CD4-positive, alpha-beta T cell treated with Interleukin-17A for 4 hours (primary cell): ENCODE measurements at places on chromosomes 7 and 10.
A peak's percentile ranks its signal among the peaks of the same experiment; 100 is the strongest.

- no peak for DNase-seq
Measured at GRCh38 chr10:68095153-68095552, 14.1 kb upstream of the MYPN start.

DNA sequence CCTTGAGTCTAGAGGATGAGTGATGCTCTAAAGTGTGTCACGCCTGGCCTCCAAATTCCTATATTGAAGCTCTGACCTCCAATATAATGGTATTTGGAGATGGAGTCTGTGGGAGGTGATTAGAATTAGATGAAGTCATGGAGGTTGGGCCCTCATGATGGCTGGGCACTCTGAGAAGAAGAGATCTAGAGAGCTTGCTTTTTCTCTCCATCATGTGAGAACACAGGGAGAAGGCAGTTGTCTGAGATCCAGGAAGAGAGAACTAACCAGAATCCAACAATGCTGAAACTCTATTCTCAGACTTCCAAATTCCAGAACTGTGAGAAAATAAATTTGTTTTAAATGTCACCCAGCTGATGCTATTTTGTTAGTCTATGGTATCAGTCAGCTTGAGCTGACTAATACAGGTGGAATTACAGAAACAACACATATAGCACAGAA is 15.1 kb downstream of the RNF216 start:
- DNase-seq: no peak

- DNase-seq: no peak
Measured at GRCh38 chr10:576130-576465, 113.4 kb downstream of the DIP2C start.

GRCh38 chr10:48333856-48334255 is 27.4 kb downstream of the MAPK8 start:
- DNase-seq: no peak

DNA sequence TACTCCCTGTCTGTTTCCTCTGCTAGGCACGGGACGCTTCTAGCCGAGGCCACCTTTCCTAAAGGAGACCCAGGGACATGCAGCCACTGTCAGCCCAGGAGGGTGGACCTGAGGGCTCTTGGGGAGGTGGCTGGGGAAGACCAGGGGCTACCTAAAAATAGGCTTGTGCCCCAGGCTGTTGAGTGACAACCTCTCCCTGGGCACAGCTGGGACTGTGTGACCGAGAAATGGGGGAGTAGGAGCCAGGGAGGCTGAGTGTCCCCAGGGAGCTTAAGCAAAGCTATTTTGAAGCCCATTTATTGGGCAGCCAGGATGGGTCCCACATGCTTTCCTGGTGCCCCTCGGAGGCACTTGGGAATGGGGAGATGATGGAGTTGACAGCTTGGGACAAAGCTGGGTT is 63.8 kb downstream of the CALML3 start:
- no peak for DNase-seq

GRCh38 chr7:153090764-153091163 is 331.2 kb downstream of the ACTR3B start:
- DNase-seq: no peak

GRCh38 chr10:8069108-8069507 is 14.6 kb downstream of the GATA3 start:
- DNase-seq: no peak

DNA sequence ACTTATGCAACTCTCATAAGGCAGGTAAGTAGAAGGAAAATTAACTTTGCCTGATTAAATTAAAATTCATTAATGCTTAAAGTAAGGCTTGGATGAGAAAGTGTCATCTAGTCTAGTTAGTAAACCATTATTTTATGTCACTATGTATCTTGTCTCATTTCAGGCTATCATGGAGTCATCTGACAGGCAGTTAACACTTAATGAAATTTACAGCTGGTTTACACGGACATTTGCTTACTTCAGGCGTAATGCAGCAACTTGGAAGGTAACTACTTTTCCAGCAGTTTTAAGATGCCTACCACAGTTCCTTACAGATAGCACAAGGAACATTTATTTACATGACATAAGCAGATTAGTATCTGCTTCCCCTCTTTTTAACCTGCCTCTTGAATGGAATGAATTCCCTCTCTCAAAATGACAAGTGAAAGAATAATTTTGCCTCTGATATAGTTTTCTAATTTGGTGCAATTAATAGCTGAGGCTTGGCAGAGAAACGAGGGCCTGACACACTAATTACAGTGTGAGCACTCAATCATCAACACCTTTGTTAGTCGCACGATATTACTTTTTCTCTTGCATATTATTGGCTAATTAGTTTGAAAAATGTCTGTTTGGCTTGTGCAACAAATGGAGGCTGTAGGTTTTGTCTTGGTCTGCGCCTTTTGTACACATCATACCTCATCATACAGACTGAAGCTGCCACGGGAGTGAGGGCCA is 245.0 kb downstream of the FOXP2 start:
- DNase-seq: no peak

DNA sequence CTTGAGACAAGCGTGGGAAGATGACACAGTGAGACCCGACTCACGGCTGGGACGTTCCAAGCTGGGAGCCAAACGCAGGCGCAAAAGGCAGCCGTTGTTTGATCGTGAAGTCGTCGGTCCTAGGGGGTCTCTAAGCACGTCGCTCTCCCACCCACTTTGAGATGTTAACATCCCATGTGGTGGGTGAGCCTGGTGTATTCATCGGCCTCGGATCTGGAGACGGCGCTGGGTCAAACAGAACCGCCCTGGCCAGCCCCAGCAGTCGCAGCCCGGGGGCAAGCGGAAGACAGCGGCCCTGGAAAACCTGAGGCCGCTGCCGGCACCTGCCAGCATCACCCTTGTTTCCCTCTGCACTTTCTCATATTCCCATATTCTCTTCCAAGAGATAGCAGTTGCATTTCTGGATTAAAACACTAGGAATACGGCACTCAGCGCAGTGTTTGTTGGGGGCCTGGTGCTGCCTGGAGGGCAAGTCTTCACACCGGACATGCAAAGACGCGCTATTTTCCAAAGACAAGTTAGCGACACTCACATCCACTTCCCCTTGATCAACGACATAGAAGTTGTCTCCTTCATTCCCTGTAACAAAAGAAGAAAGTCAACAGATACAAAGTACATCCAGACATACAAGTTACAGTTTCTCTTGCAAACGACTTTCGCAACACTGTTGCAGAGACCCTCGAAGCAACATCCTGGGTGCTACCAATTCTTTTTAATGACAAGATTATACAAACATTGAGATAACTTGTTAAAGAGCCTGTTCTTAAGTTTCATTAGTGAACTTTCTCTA is 86.2 kb upstream of the PDGFA start:
- no peak for DNase-seq

DNA sequence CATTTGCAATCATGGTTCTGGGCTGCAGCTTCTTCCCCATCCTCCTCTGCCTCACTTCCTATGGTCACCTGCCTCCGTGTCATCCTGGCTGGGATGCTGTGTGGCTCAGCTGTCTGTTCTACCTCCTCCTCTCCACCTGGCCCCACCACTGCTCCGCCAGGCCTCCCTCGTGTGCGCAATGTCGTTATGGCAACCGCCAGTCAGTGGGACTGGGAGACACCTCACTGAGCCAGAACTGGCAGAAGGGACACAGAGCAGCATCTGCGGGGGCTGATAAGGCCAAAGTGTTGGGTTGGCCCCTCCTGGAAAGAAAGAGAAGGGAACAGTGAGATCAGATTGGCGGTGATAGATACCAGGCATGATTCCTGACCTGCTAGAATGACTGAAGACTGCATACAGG is 527.5 kb downstream of the INHBA start:
- DNase-seq: no peak

- peak; percentile 34 for DNase-seq
Measured at GRCh38 chr7:71735961-71736556, 604.1 kb downstream of the GALNT17 start.

DNA sequence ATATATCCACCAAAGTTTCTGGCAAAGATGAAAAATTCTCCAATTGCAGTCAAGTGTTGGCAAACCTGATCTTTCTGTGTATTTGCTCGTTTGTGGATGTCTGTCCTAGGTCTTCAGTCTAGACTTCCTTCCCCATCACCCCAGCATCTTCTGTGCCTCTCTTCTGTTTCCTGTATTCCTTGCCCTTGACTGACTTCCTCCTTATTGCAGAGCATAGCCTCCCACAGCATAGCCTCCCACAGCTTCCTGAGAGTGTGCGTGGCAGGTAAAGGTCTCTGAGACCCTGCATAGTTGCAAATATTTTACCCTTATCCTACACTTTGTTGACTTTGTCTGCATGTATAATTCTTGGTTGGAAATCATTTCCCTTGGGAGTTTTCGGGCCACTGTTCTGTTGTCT is 18.4 kb downstream of the SLC18A2 start:
- DNase-seq: no peak

GRCh38 chr7:91264924-91265681 is 870 bp downstream of the FZD1 start:
- peak; percentile 43 for DNase-seq

DNA sequence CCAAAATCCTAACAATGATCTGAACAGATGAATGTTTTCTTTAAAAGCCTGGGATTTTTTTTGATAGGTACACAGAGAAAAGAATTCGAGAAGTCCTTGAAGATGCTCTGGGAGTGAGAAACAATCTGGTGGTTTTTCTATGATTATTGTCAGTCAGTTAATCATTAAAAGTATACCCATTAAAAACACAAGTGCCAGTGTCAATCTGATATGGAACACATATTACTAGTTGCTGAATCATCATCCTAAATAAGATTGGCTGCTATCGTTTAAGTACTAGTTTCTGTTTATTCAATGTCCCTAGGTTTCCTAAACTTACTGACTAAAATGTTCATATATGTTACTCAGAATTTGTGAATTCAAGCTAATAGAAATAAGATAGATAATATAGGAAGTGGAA is 16.1 kb downstream of the COL28A1 start:
- no peak for DNase-seq

- no peak for DNase-seq
Measured at GRCh38 chr7:73597978-73598782, 19.8 kb upstream of the TBL2 start.

GRCh38 chr7:128811631-128812430 is 18.4 kb upstream of the FLNC start:
- DNase-seq: no peak

DNA sequence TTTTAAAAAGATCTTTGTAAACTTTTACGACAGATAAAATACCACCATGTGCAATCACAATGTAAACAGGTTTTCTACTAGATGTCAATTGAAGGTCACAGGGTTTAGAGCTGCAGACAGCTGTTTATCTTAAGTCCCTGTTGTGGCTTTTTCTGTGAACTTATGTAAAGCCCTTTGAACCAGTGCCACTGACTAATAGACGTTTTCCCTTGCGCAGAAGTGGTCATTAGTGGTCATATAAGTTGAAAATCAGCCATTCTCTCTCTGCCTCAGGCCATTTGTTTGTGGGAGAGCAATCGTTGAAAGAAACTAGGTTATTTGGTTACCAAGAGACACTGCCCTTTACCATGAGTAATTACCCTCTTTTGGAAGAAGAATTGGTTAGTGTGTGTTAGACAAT is 23.9 kb downstream of the CACNB2 start:
- DNase-seq: no peak

GRCh38 chr10:28794986-28795385 is 117.7 kb downstream of the BAMBI start:
- DNase-seq: no peak

GRCh38 chr10:121680879-121681655 is 82.8 kb upstream of the FGFR2 start:
- no peak for DNase-seq

- DNase-seq: no peak
Measured at GRCh38 chr10:64257704-64258103, 736.5 kb downstream of the REEP3 start.

- DNase-seq: no peak
Measured at GRCh38 chr10:5891009-5891408, 966 bp downstream of the FBH1 start.

GRCh38 chr7:158106272-158106671 is 481.4 kb downstream of the PTPRN2 start:
- no peak for DNase-seq

DNA sequence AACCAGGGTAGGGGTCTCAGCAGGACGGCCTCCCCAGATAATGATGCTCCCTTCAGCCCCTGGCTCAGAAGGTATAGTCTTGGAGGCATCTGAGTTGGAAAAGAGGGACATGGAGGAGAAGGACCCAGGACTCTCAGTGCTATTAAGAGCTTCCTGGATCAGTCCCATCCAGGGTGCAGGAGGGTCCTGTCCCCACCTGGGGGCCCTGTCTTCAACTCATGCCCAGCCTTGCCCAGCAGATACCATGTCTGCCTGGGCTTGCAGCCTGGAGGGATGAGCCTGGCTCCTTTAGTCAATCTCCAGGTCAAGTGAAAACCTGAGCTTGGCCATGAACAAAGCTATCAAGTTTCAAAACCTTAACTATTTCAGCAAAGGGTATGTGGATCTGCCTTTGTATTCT is 67.6 kb downstream of the PRTFDC1 start:
- no peak for DNase-seq

- DNase-seq: no peak
Measured at GRCh38 chr7:22601003-22601402, 101.0 kb upstream of the STEAP1B start.

DNA sequence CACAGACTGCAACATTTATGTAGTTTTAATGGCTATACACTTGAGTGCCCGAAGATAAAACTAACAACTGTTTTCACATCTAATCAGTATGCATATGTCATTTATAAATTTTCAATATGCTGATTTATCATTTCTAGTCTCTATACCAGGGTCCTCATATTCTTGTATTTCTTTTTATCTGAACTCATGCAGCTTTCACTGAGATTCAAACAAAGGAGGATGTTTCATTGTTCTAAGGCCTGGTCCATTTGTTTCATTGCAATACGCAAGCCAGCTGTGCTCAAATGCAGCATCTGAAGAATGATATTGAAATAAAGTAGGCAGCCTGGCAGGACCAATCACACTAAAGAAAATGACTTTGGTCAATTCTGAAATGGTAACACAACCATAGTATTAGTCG is 31.7 kb downstream of the MAGI2 start:
- DNase-seq: no peak

- no peak for DNase-seq
Measured at GRCh38 chr7:42913591-42913990, 1.7 kb upstream of the C7orf25 start.

GRCh38 chr10:96017191-96017687 is 26.1 kb upstream of the CCNJ start:
- peak; percentile 43 for DNase-seq

GRCh38 chr10:21055339-21056135 is 158.4 kb upstream of the NEBL start:
- no peak for DNase-seq

- no peak for DNase-seq
Measured at GRCh38 chr7:94303118-94303517, 91.6 kb upstream of the COL1A2 start.

DNA sequence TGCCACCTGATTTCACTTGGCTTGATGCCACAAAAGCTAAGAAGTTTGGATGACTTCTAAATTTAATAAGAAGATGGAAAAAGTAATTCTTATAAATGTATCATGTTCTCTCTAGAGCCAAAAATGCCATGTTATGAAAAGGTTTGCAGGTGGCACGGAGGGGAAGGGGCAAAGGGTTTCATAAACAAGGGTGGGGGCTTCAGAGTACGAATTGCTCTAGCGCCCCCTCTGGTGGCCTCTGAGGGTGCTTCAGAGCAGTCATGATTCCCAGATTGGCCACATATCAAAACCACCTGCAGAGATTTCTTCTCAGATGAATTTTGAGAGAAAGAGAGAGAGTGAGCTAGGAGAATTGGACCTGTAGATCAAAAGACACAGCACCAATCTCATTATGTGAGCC is 208.6 kb upstream of the YAE1 start:
- no peak for DNase-seq
